ENCODE measurements at places on chromosomes 3 and 15. TPM values are rescaled to one million over a fixed set of nuclear protein-coding genes. Genes with fewer than 3 reads are reported as not detected.

The CCDC33 gene
- total RNA-seq, result 4.9 TPM

DNA sequence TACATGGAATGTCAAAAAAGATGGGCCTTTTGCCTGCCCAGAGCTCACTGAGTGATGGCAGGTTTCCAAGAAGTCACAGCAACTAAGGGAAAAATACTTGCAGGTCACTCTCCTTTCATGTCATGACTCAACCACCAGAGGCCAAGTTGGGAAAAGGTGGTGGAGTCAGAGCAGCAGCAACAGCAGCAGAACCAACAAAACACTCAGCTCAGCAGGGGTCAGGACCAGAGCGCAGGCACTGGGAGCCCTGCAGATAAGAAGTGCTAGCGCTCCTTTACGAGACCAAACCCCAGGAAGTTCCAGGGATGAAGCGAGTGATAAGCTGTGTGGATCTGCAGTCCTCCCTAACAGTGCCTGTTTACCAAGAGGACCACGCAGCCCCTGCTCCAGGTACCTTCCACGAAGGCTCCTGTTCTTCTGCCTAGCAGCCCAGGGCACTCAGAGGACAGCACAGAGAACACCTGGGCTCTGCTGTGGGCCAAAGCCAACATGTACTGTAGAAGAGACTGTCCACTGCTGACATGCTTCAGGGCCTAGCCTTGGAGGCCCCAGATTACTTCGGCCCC is 26.0 kb downstream of the POC1A start:
- DNase-seq, result peak; percentile 85

DNA sequence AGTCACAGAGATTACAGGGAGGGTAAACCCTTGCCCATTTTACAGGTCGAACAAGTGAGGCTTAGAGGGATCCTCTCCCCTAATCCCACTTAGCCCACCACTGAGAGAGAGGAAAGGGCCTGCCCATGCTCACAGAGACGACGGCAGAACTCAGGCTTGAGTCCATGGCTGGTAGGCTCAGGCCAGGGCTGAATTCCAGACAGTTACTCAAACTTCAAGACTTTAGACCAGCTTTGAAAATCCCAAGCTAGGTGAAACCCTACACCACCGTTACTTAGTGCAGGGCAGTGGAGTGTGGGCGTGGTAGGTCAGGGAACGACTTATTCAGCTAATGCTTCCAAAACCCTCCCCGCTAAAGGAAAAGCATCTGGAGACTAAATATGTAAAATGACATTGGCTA is 16.4 kb downstream of the GRIP2 start:
- no peak for DNase-seq

- DNase-seq, result peak; percentile 57
Observed at GRCh38 chr3:36700537-36701248, 63.7 kb downstream of the DCLK3 start.

GRCh38 chr3:99172736-99173657 is 271.5 kb upstream of the DCBLD2 start:
- DNase-seq, result peak; percentile 72

DNA sequence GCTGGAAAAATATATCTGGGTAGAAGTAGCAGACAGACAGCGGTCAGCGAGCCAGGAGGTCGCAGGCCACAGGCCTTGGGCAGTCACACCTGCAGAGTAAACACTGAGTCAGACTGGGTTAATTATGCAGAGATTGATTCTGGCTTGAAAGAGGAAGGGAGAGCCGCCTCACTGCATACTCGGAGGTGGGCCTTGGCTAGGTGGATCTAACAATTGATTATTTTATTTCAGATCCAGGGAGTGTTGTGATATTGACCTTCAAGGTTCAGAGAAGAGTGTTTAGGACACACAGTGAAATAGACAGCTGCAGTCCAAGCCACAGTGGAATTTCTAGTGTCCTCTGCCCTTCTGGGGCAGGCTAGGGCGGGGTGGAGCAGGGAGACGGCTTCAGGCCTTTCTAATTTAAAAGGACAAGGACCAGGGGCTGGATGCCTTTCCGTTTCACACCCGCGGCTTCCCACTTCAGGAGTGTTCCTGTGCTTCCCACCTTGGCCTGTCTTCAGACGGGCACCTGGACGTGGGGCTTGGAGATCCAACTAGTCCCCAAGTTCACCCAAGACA is 237.3 kb downstream of the XXYLT1 start:
- peak; percentile 57 for DNase-seq

DNA sequence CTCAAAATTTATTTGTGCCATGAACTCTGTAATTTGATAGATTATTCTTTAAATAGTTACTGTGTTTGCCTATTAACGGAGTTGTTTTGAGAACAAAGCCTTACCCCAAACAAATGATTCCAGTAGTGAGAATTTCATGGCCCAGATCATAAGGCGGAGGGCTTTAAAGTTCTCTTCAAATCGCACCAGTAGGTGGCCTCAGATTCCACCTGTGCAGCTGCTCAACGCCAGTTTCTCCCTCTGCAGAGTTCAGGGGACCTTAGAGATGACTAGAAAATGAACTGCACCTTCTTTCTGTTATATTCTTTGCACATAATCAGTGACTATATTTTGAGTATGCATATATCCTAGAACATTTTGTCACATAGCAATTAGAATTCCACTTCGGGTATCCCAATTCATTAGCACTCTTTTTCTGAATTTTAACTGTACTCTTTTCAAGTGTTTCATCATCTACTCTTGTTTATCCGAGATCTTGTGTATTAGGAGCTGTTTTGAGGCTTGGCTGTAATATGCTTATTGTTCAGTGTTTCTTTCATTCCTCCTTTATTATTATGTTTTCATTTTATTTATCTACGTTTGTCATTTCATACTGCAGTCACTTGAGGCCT is 232.6 kb upstream of the CHRM5 start:
- peak; percentile 46 for DNase-seq

DNA sequence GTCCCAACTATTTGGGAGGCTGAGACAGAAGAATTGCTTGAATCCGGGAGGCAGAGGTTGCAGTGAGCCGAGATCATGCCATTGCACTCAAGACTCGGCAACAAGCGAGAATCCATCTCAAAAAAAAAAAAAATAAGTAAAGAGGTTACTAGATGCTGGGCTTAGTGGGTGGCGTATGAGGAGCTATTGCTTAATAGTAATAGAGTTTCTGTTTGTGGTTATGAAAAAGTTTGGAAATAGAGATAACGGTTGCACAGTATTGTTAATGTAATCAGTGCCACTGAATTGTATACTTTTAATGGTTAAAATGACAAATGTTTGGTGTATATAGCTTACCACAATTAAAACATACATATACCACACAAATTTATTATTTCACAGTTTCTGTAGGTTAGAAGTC is 14.7 kb upstream of the HHATL start:
- DNase-seq, result no peak

GRCh38 chr15:95277266-95277665 is 1045.9 kb downstream of the MCTP2 start:
- no peak for DNase-seq

- DNase-seq, result no peak
Observed at GRCh38 chr15:101266787-101267186, 10.5 kb downstream of the SELENOS start.

DNA sequence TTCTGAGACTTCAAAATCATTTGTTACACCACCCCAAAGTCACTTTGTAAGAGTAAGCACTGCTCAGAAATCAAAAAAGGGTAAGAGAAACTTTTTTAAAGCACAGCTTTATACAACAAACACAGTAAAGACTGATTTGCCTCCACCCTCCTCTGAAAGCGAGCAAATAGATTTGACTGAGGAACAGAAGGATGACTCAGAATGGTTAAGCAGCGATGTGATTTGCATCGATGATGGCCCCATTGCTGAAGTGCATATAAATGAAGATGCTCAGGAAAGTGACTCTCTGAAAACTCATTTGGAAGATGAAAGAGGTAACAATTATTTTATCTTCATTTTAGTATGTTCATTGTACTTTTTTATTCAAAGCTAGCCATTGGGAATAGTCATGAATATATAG is 32.6 kb downstream of the BLM start:
- no peak for DNase-seq

DNA sequence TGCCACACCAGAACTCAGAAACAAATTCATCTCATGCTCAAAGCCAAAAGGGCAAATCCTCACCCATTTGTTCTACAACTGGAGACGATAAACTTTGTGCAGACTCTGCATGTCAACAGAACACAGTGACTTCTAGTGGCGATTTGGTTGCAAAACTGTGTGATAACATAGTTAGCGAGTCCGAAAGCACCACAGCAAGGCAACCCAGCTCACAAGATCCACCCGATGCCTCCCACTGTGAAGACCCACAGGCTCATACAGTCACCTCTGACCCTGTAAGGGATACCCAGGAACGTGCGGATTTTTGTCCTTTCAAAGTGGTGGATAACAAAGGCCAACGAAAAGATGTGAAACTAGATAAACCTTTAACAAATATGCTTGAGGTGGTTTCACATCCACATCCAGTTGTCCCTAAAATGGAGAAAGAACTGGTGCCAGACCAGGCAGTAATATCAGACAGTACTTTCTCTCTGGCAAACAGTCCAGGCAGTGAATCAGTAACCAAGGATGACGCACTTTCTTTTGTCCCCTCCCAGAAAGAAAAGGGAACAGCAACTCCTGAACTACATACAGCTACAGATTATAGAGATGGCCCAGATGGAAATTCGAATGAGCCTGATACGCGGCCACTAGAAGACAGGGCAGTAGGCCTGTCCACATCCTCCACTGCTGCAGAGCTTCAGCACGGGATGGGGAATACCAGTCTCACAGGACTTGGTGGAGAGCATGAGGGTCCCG is 199.7 kb downstream of the AKAP13 start:
- DNase-seq, result peak; percentile 15

The CNTN4 gene
- total RNA-seq, result 0.42 TPM

The UNC13C gene
- total RNA-seq, result 0.09 TPM

The ZMYND10 gene
- 0.17 TPM for total RNA-seq

DNA sequence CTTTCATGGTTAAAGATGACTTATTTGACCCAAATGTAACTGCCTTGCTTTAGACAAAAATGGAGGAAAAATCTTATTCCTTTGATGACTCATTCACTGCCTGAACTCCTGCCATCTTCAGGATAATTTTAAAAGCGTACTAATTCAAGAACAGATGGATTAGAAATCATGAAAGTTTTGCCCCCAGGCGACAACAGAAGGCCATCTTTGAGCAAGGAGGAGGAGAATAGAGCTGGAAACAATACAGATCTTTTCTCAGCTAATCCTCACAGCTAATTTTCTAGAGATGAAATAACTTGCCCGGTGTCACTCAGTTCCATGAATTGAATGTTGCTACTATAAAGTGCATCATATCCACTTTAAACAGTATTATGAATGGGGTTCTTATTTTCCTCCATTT is 324.7 kb upstream of the RARB start:
- no peak for DNase-seq

GRCh38 chr3:134905647-134905935 is 110.5 kb downstream of the EPHB1 start:
- no peak for DNase-seq

The CNBP gene
- 547 TPM for total RNA-seq

GRCh38 chr15:68653801-68654200 is 75.0 kb downstream of the CORO2B start:
- no peak for DNase-seq

- DNase-seq, result no peak
Observed at GRCh38 chr3:49724586-49724985, 835 bp upstream of the GMPPB start.

- no peak for DNase-seq
Observed at GRCh38 chr3:73787620-73788019, 162.9 kb upstream of the PDZRN3 start.

- DNase-seq, result peak; percentile 45
Observed at GRCh38 chr15:39511916-39512260, 69.0 kb upstream of the THBS1 start.

GRCh38 chr3:29319262-29319661 is 38.4 kb downstream of the RBMS3 start:
- no peak for DNase-seq

DNA sequence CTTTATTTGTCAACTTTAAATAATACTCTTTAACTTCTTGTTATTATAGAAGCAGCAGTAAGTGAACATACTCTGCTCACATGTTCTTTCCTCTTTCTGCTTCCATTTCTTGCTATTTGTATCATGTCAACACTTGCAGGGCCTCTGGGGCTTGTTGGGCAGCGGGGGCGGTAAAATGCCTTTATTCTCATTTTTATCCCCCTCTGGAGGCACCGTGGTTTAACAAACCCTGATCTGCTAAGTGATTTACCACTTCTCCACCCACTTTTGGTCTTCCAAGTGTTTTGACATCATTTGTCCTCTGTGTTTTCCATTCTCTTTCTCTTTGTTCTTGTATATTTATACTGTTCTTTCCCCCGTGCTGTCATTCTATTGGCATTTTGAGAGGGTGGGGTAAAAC is 33.9 kb downstream of the SCN10A start:
- DNase-seq, result no peak

DNA sequence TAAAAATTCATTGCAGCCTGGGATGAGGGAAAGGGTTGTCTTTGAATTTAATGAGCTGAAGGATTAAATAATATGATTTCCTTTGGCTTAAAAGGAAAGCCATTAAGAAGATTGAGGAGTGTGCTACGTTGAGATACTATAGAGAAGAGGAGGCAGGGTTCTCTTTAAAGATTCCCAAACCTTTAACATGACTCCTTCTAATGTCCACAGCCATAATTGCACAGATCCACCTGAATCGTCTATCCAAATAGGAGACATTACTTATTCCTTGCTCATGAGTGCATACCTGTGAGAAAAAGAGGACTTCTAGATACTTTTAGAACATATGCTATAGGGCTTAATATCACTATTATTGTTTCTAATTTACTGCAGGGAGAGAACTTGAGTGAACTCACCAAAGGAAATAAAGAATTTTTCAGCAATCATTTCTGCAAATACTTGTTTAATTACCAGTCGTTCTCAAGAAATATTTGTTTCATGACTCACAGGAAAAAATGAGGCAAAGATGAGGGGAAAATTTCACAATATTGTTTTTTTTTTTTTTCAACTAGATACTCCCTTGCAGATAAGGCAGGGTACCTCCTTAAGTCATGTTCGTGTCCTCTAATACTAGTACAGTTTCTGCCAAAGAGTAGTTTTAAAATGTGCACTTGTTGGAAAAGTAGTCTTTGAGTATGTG is 8.9 kb upstream of the SUCNR1 start:
- DNase-seq, result peak; percentile 35

DNA sequence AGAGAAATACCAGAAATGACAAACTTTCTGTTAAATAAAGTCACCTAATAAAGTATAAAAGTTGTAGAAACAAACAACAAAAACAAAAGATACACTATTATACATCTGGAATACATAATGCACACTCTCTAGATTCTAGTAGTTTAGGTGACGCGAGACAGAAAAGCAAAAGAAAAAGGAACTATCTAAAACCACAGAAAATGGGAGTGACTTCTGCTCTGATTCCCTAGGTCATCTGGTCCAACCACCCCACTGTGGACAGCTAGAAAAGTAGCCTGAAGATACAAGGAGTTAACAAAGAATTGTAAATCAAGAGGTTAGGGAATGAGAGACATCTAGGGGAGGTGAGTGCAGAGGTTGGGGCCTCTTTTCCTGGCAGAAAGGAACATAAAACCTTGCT is 39.1 kb downstream of the DHX36 start:
- DNase-seq, result no peak

DNA sequence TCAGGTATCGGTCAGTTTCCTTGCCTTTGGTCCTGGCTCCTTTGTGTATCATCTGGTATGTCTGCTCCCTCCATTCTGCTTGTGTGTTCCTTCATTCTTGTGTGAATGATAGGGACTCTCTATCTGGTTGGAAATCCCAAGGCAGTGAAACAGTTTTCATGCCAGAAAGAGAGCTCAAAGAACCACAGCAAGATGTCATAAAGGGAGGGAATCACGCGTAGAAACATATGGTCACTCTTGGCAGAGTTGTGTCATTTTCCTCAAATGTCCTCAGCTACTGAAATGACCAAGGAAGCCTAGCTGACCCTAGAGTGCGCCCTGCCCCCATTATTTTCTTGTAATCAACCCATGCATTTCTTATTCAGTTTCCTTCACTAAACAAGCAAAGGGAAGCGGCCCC is 48.0 kb downstream of the RASGRP1 start:
- DNase-seq, result no peak

The AHSG gene
- total RNA-seq, result not detected
